Omental fat pad (tissue), 4 donors: ENCODE measurements at places on chromosomes 4 and X.
A peak's percentile ranks its signal among the peaks of the same experiment; 100 is the strongest.

DNA sequence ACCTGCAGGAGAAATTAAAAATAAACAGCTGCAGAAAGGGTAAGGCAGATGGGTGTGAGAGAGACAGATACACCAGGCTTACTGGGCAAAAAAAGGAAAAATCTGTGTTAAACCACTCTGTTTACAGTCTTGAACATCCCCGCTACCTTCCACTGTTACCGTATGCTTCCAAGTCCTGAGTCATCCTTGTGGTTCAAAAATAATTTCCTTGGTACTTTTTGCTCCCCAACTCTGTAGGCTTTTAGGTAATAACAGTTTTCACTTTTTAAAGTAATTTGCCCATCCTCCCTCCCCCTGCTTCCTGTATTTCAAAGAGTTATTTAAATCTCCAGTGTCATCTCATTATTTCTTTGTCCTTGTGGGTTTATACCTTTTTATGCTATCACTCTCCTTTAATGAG, 210.1 kb upstream of the FAT4 start:
- DNase-seq = no peak

- no peak for DNase-seq
Measured at GRCh38 chr4:81527115-81527514, 55.4 kb upstream of the RASGEF1B start.

DNA sequence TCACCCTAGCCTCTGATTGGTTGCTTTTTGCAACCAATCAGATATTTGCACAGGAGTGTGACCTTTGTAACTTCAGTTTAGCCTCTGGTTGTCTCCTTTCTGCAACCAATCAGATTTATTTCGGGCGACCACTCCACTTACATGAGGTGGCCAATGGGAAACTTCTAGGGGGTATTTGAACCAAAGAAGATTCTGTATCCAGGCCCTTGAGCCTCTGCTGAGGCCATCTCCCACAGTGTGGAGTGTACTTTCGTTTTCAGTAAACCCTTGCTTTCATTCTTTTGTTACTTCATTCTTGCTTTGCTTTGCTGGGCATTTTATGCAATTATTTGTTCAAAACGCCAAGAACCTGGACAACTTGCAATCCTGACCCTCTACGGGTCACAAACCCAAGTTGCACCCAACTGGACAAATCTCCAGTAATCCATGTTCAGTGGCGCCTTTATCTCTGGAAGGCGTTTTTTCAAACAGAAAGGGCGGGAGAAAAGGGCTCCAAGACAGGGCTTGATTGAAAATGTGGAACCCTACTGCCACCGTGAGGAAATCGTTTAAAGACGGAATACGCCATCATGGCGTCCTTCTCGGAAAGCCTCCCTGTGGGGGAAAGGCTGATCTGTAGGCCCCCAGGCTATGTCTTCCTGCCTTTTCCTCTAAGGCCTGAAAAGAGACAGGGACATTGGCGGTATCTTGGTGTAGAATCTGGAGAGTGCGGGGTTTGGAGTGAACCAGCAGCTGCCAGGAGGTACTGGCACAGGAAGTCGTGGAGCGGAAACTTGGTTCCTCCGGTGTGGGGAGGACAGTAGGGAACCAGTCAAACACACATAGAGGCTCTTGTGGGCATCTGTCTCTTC, 184.6 kb downstream of the OR13H1 start:
- DNase-seq = peak; percentile 54

DNA sequence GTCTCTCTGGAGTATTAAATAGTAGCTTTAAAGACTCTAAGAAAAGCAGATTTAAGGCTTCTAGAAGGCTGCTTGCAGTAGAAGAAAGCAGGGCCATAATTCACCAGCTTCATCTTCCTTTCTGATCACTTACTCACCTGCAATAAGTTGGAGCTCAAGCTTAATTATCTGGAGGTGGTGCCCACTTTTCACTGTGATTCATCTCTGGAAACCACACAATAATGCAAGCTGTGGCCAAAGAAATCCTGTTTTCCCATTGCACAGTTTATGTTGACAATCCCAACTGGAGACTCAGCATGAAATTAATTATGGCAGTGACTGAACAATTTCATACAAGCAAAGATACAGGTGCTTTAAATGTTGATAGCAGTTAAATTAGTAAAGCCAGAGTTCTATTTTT, 14.7 kb downstream of the CWH43 start:
- no peak for DNase-seq

- DNase-seq = no peak
Measured at GRCh38 chrX:26873736-26874135, 589.4 kb downstream of the PPP4R3C start.

- DNase-seq = no peak
Measured at GRCh38 chrX:120823556-120823955, 52.1 kb downstream of the CT47B1 start.

- DNase-seq = no peak
Measured at GRCh38 chrX:41734530-41734929, 10.5 kb downstream of the GPR82 start.

DNA sequence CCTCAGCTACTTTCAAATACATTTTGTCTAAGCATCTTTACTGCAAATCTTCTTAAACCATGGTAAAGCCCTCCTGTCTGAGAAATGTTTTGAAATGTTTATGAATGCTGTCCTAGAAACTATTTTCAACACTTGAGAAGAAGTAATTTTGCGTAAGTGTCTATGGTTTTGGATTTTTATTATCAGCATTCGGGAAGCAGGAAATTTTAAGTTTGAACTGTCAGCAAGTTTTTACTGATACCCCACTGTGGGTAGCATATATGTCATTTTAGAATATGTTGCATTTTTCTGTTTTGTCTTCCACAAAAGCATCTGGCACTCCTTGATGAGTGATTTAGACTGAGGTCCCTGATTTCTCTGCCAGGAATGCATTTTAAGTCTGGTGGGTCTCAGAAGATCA, 302.4 kb upstream of the GIMD1 start:
- no peak for DNase-seq

GRCh38 chr4:168931215-168931650, 78.8 kb downstream of the CBR4 start:
- no peak for DNase-seq

DNA sequence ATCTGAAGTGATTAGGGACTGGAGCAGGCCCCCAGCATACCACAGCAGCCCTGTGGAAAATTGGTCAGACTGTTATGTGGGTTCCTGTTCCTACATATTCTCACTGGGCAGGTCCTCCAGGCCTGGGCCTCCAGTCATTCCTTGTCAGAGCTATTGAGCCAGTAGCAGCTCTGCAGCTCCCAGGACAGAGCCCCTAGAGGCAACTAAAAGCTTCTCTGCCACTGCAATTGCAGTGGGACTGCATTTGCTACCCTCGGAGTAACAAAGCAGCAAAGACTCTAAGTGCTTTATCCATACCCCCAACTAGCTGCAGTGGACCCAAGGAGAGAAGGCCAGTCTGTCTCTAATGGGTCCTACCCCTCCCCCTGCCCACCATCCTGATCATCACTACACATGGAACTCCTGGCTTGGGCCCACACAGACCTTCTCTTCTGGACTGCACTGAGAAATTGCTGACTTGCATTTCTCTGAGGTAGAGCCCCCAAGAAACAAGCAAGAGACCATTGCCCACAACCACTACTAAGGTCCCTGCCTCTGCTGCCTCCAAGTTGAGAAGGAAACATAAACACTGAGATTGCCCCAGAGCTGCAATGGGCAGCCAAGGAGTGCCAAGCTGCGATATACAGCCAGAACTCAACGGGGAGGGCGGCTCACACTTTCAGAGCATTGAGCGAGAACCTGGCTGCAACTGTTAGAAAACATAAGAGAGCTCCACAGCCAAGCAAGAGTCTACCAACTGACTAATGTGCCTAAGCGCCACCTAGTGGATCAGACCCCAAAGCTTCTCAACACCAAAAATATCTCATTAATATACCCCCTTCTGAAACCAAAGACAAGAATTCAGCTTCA, 738.7 kb upstream of the NDST4 start:
- no peak for DNase-seq

DNA sequence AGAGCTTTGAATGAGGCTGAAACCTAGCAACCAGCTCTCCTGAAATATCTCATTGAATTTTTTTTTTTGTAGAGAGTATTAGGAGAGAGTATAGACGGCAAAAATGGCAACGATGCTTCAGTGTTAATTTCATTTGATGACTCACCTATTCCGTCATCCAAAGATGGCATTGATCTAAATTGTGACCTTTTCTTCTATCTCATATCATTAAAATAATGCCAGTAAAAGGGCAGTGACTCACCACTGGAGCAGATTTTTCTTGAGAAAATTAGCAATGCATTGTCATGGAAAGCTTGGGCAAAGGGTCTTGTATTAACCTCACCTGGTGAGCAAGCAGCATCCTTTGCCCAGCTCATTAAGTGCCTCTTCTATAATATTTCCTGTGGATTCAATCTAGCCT, 19.6 kb downstream of the VMA21 start:
- no peak for DNase-seq

DNA sequence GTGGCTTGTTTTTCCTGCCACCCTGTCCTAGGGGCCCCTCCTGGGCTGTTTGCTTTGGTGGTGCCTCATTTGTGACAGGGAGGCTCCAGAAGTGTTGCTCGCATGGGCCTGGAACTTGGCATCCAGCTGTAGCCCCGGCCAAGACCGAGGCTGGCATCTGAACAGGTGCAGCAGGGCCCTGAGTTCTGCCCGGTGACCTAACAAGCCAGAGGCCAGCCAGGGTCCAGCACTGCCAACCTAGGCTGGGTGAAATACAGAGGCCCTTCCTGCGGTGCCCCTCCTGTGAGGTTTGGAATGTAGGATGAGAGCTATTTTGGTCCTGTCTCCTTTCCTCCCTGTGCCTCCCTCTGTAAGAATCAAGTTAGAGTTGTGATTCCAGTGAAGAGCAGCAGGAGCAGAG, 58.5 kb downstream of the STARD8 start:
- DNase-seq = no peak

DNA sequence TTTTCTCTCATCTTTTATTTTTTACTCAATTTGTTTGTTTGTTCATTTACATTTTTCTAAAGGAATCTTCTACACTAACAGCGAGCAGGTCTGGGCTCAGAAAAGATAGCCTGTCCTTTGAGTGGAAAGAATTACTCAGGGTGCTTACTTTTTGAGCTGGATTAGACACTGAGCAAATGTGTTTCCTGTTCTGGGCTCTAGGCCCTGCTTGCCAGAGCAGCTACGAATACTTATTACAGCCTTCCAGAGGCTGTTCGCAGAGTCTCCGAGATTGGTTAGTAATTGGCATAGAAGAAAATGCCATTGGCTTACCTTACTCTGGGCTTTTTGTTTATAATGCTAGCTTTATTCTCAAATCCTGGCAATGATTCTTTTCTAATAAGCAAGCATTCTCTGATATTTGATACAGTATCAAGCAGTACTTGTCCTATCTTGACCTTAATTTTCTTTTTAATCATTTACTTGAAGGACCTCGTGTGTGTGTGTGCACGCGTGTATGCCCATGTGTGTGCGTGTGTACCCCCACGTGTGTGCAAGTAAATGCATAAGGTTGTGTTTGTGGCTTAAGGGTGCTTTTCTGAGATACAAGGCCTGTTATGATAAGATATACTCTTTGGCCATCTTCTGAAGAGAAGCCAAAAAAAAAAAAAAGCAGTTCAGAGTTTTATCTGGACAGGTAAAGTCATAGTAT, 76.2 kb upstream of the GRXCR1 start:
- DNase-seq = no peak

DNA sequence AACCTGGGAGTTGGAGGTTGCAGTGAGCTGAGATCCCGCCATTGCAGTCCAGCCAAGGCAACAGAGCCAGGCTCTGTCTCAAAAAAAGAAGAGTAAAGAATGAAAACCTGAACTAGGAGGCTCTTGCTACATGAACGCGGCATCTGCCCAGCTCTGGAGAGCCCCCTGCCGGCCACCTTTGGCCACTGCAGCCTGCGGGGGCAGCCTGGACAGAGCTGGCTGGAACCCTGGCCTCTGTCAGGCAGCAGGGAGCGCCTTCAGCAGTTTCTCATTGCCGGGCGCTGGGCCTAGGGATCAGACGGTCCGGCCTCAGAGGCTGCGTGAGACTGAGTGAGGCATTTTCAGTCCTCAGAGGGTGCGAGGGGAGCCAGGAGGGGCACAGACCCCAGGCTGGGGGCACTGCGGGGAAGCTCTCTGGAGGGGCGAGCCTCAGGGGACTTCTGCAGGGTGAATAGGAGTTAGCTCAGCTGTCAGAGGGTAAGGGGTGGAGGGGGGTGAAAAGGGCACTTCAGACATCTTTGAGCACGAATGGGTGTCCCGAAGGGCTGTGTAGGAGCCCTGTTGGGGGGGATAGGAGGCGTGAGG, 17.5 kb downstream of the DOK7 start:
- DNase-seq = peak; percentile 77

DNA sequence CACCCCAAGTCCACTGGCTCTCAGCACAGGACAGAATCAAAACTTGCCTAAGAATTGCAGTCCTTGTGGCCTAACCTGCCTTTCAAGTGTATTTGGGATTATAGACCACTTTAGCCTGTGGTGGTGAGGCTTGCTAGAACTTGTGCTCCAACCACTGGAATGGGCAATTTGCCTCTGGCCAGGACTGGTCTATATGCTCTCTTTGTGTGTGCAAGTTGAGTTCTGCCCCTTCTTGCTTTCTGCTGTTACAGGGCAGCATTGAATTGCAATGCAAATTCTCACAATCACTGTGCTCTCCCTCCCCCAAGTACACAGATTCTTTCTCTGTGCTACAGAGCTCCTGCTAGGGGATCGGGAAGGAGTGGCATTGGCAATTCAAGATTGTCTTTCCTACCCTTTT, 233.6 kb upstream of the DIPK2B start:
- DNase-seq = no peak
